ENCODE measurements at places on chromosomes 12 and 14. TPM values are rescaled to one million over a fixed set of nuclear protein-coding genes. Genes with fewer than 3 reads are reported as not detected.

Gene RPGRIP1
- total RNA-seq = 0.22 TPM

Gene BTBD6
- total RNA-seq = 25.0 TPM

Gene JKAMP
- 15.6 TPM for total RNA-seq

Gene SOX5
- 31.7 TPM for total RNA-seq

Gene TIMM9
- total RNA-seq = 19.5 TPM

GRCh38 chr14:64997108-64997794, 10.6 kb downstream of the FNTB start:
- no peaks in the 10 kb centered on the region for H3K4me1 ChIP-seq
- no peak overlapping the region for H3K4me3 ChIP-seq
- no peak for DNase-seq
- H3K27me3 ChIP-seq = no peaks in the 10 kb centered on the region

GRCh38 chr14:84312551-84312950, 1217.4 kb upstream of the FLRT2 start:
- no peak for DNase-seq
- H3K4me1 ChIP-seq = no peaks in the 10 kb centered on the region
- no peaks in the 10 kb centered on the region for H3K27me3 ChIP-seq
- no peaks in the 10 kb centered on the region for H3K36me3 ChIP-seq
- H3K27ac ChIP-seq = no peak overlapping the region

- H3K4me1 ChIP-seq = no peaks in the 10 kb centered on the region
- peaks cover 44% of the 10 kb centered on the region for H3K36me3 ChIP-seq
- H3K27ac ChIP-seq = no peak overlapping the region
- H3K27me3 ChIP-seq = no peaks in the 10 kb centered on the region
Measured at GRCh38 chr12:109521831-109522230, 44.4 kb downstream of the UBE3B start.

GRCh38 chr12:22313963-22314330, 20.6 kb downstream of the ST8SIA1 start:
- H3K4me1 ChIP-seq = no peaks in the 10 kb centered on the region
- no peaks in the 10 kb centered on the region for H3K36me3 ChIP-seq
- DNase-seq = no peak
- no peak overlapping the region for H3K4me3 ChIP-seq
- no peaks in the 10 kb centered on the region for H3K27me3 ChIP-seq
- no peak overlapping the region for H3K27ac ChIP-seq

GRCh38 chr12:41966001-41966400, 178.7 kb downstream of the GXYLT1 start:
- H3K4me3 ChIP-seq = no peak overlapping the region
- H3K4me1 ChIP-seq = no peaks in the 10 kb centered on the region
- no peaks in the 10 kb centered on the region for H3K27me3 ChIP-seq
- H3K27ac ChIP-seq = no peak overlapping the region

DNA sequence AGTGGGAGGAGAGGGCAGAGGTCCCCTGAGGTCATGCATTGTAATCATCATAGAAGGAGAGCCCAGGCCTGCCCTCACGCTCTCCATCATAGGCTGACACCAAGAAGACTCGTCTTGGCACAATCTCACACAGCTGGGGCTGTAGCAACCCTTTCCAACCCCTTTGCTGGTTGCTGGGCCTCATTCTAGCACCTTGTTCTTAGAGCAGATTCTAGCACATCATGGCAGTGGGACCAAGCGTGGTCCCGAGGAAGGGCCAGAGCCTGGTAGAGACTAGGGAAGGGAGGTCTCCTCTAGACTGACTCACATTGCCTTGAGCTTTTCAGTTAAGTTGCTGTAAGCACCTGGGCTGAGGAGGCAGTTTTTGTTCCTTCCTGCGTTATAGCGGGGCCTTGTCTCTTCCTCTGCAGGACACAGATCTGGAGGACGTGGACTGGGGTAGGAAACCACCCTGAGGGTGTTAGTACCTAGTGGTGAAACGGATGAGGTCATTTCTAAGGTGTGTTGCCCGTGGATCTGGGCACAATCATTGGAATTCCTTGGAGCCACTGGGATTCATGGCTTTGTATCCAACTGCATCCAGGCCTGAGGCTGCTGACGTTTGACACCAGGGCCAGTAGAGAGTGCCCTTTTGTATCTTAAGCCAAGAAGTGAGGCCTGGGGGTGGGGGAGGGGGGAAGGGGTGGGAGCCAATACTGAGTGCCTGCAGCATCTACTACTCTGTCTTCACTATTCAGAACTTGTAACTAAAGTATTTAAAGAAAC, 19.9 kb downstream of the RPS6KL1 start:
- DNase-seq = no peak
- H3K4me3 ChIP-seq = no peak overlapping the region
- no peak overlapping the region for H3K27ac ChIP-seq
- H3K27me3 ChIP-seq = no peaks in the 10 kb centered on the region
- no peaks in the 10 kb centered on the region for H3K4me1 ChIP-seq
- peaks cover 45% of the 10 kb centered on the region for H3K36me3 ChIP-seq

GRCh38 chr14:98278800-98279199, 993.2 kb downstream of the BCL11B start:
- no peaks in the 10 kb centered on the region for H3K36me3 ChIP-seq
- H3K27ac ChIP-seq = no peak overlapping the region
- H3K4me3 ChIP-seq = no peak overlapping the region

DNA sequence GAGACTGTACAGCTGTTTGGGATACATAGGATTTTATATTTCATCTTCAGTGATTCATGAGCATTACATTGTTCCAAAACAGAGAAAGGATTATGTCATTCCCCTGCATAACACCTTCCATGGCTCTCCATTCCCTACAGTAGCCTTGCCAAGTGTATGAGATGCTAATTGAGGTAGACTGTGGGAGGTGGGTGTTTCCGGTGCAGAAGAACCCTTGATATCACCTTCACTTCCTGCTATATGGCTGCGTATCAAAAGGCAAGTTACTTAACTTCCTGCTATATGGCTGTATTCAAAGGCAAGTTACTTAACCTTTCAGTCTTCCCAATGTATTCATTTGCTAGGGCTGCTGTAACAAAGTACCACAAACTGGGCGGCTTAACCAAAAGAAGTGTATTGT, 11.2 kb downstream of the FAR2 start:
- no peak for DNase-seq
- no peaks in the 10 kb centered on the region for H3K4me1 ChIP-seq
- H3K27me3 ChIP-seq = no peaks in the 10 kb centered on the region

DNA sequence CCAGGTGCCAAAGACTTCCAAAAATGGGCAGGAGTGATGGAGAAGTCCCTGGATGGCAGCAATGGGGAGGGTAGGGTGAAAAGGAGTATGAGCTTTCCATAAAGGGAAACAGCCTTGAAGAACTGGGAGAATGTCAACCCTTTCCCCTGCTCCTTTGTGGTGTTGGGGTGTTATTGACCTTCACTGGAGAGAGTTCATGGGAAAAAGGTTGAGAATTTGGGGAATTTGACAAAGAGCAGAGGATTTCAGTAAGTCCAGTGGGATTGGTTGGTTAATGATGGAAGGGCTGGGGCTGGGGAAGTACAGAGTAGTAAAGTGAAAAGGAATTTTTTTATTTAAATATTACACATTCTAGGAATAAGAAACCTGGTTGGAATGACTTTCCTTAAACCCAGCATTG, 116.6 kb downstream of the ERC1 start:
- DNase-seq = no peak
- no peak overlapping the region for H3K27ac ChIP-seq
- no peaks in the 10 kb centered on the region for H3K36me3 ChIP-seq
- H3K4me1 ChIP-seq = no peaks in the 10 kb centered on the region
- no peak overlapping the region for H3K4me3 ChIP-seq

GRCh38 chr12:30696103-30696408, 387 bp upstream of the IPO8 start:
- peak overlapping the region; percentile 66 for H3K27ac ChIP-seq
- no peaks in the 10 kb centered on the region for H3K36me3 ChIP-seq
- H3K4me3 ChIP-seq = peak overlapping the region; percentile 94
- no peaks in the 10 kb centered on the region for H3K27me3 ChIP-seq
- peaks cover 12% of the 10 kb centered on the region for H3K4me1 ChIP-seq
- DNase-seq = no peak

DNA sequence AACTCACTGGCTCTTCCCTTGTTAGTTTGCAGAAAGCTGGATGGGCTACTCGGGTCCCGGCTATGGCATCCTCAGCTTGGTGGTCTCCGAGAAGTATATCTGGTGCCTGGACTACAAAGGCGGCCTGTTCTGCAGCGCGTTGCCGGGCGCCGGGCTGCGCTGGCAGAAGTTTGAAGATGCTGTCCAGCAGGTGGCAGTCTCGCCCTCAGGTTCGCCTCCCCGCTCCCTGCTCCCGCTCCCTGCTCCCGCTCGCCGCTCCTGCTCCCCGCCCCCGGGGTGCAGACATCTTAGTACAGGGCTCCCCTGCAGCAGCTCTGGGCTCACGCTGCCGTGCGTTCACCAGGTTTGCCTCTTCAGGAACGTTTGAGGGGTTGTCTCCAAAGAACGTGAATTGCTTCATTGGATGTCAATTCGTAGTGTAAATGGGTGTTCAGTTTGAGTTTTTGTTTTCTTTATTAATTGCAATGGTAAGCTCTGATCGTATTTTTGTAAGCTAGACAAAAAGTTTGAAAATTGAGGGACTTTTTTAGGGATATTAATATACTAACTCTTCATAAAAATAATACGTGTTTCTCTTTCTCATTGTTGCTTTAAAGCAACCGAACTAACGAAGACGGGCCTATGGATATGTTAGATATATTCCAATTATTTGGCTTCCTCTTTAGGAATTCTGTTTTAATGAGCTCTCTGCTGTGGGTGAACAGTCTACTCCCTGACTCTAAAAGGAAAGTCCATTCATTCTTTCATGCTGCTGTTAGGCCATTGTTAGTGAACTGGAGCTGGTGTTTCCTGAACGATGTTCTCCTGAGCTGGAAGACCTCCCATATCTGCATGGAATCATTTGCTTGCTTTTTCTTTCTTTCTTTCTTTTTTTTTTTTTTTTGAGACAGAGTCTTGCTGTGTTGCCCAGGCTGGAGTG, 71.3 kb downstream of the ANKRD9 start:
- H3K36me3 ChIP-seq = peaks cover 10% of the 10 kb centered on the region
- no peaks in the 10 kb centered on the region for H3K27me3 ChIP-seq
- DNase-seq = peak; percentile 86

- H3K27ac ChIP-seq = no peak overlapping the region
- H3K4me3 ChIP-seq = no peak overlapping the region
- H3K27me3 ChIP-seq = no peaks in the 10 kb centered on the region
- H3K36me3 ChIP-seq = no peaks in the 10 kb centered on the region
- DNase-seq = no peak
Measured at GRCh38 chr14:65334765-65335410, 77.6 kb upstream of the FUT8 start.

DNA sequence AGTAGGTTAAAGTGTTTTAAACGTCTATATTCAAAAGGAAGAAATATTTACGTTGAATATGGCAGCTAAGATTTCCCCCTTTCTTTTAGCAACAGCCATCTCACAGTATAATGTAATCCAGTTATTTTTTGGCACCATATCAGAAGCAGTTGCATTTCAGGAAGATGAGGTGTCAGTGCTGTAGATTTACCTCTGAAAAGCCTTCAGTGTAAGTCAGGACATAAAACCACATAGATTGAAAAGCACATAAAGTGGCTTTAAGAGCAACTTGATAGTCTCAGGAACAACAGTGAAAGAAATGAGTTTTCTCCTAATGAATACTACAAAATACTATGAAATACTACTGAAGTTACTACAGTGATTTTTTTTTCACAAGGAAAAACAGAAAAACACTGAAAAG, 6.9 kb downstream of the MLH3 start:
- H3K4me1 ChIP-seq = peaks cover 19% of the 10 kb centered on the region
- H3K27ac ChIP-seq = no peak overlapping the region
- H3K4me3 ChIP-seq = no peak overlapping the region

- peaks cover 3% of the 10 kb centered on the region for H3K36me3 ChIP-seq
- no peak overlapping the region for H3K27ac ChIP-seq
- H3K4me3 ChIP-seq = no peak overlapping the region
- no peaks in the 10 kb centered on the region for H3K27me3 ChIP-seq
- H3K4me1 ChIP-seq = no peaks in the 10 kb centered on the region
Measured at GRCh38 chr12:121908702-121909101, 9.7 kb upstream of the CFAP251 start.

DNA sequence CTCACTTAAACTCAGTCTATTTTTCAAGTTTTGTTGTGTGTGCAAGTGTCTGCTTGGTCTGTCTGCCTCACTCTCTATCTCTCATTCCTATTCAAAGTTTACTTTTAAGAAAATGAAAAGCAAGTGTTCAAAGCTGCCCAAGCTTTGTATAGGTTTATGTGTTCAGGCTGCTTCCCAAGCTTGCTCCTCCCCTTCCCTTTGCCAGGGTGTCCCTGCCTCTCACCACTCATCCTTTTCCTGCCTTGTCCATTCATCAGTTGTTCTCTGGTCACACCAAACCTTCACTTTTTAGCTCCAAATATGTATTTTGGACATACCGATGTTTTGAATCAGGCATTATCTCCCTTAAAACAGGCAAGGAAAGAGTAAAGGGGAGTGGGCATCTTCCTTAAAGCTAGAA, 41.3 kb downstream of the STK38L start:
- no peaks in the 10 kb centered on the region for H3K36me3 ChIP-seq
- DNase-seq = no peak
- H3K27me3 ChIP-seq = no peaks in the 10 kb centered on the region
- H3K27ac ChIP-seq = no peak overlapping the region

DNA sequence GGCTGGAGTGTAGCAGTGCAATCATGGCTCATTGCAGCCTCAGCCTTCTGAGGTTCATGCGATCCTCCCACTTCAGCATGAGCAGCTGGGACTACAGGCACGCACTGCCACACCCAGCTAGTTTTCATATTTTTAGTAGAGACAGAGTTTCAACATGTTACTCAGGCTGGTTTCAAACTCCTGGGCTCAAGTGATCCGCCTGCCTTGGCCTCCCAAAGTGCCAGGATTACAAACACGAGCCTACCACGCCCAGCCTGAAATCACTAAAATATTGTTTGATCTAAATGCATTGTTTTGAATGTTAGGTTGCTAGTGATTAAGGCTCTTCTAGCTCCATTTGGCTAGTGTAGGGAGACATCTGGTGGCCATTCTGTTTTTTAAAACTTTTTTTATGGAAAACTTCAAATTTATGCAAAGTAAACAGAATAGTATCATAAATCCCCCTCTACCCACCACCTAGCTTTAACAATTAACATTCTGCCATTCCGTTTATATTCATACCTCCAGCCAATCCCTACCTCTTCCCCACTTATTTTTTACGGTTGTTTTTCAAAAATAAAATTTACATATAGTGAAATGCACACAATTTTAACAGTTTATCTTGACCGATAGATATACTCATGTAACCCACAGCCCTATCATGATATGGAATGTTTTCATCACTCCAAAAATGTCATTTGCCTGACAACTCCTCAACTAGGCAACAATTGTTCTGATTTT, 37.8 kb downstream of the MYO1H start:
- no peaks in the 10 kb centered on the region for H3K4me1 ChIP-seq
- no peak for DNase-seq
- no peaks in the 10 kb centered on the region for H3K36me3 ChIP-seq
- H3K27me3 ChIP-seq = no peaks in the 10 kb centered on the region

GRCh38 chr12:132837693-132838409, 9.2 kb upstream of the GOLGA3 start:
- DNase-seq = no peak
- no peak overlapping the region for H3K4me3 ChIP-seq
- H3K27ac ChIP-seq = no peak overlapping the region

- peaks cover 7% of the 10 kb centered on the region for H3K4me1 ChIP-seq
- H3K27me3 ChIP-seq = no peaks in the 10 kb centered on the region
- no peak overlapping the region for H3K4me3 ChIP-seq
- no peak for DNase-seq
Measured at GRCh38 chr14:69667938-69668335, 56.5 kb downstream of the SUSD6 start.
